CD4-positive, alpha-beta memory T cell (primary cell): ENCODE measurements at places on chromosomes 11 and 22. TPM values are rescaled to one million over a fixed set of nuclear protein-coding genes. Genes with fewer than 3 reads are reported as not detected.

DNA sequence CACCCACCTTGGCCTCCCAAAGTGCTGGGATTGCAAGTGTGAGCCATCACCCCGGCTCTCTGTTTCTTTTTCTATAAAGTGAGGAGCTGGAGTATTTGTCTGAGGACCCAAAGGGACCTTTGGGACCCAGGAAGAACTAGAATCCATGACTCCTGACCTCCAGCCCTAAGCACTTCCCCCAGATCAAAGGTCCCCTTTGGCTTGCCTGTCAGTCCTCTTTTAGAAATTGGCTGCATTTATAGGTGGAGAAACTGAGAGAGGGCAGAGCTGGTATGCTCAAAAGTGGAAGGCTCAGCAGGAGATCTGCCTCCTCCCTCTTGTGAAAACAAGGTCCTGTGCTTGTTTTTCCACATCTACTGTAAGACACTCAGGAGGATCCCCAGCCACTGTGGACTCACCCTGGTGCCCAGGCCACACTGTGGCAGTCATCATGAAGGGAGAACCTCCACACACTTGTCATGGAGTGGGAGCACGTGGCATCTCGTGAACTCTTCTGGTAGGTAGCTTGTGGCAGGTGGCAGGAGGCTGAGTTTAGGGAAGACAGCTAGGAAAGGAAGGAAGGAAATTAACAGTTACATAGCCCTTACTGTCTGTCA lies 12.4 kb upstream of the PLEKHA7 start:
- DNase-seq = no peak

- peak; percentile 53 for DNase-seq
These were observed 6.8 kb downstream of the NAA40 start for GRCh38 chr11:63945477-63946163.

DNA sequence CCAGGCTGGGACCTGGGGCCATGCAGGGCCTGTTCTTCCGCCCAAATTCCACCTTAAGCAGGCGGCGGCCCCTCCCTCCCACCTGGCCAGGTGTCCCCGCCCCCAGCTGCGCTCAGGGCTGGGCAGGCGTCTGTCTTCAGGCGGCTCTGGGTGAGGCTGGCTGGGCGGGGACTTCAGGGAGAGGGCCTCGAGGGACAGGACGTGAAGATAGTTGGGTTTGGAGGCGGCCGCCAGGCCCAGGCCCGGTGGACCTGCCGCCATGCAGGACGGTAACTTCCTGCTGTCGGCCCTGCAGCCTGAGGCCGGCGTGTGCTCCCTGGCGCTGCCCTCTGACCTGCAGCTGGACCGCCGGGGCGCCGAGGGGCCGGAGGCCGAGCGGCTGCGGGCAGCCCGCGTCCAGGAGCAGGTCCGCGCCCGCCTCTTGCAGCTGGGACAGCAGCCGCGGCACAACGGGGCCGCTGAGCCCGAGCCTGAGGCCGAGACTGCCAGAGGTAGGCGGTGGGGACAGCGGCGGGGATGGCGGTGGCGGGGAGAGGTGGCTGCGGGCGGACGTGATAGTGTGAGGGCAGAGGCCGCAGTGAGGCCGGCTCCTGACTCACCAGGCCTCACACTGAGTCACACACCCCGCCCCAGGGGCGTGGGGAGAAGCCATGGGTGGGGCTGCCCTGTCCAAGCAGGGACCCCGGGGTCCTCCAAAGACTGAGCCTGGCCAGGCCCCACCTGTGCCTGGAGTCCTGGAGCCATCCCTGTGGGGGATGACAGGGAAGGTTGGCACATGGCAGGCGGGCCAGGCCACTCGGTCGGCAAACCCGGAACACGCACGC lies at the start of gene PKP3:
TSS of gene PKP3 (plus strand) at position 176 of the 824 bp plus-strand sequence. CDS start at position 260, 84 bp downstream.
- no peak for DNase-seq

- peak; percentile 61 for DNase-seq
These were observed 53.8 kb downstream of the ST14 start for GRCh38 chr11:130213143-130213978.

Gene SERPING1
- not detected for total RNA-seq

GRCh38 chr11:44957040-44957515 lies 6.4 kb upstream of the TP53I11 start:
- DNase-seq = no peak

DNA sequence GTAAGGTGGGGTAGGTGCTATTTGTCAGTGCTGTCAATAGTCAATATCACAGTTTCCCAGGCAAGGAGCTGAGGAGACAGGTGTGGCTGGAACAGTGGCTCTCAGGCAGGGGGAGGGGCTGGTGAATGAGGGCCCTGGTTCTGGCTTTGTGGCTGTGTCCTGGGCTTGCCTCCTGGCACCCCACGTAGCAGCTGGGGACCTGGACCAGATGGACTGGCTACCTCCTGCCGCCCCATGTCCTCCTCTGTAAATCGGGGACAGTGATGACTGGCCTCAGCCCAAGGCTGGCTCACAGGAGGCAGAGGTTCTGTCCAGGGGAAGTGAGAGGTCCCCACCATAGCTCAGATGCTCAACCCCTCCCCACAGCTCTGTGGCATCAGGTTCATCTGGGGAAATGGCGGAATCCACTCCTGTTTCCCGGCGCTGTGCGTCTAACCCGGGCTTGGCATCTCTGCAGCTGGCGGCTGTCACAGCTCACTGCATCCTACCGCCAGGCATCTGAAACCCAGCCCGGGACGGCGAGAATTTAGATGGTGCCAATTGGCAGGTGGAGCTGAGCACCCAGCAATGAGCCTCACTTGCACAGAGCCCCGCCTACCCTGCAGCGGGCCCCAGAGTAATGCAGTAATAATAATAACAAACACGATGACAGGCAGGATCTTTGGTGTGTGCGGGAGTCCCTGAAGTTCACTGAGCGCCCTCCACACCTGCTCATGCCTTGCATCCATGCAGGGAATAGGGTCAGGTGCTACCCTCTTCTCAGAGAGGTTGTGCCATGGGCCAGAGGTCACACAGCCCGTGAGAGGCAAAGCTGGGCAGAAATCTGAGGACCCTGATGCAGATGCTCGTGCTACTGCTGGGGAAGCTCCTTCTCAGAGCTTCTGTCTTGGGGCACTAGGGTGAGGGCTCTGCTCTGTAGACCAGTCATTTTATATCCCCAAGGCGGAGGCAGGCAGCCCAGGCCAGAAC lies 27.8 kb upstream of the SHISAL1 start:
- no peak for DNase-seq

Gene DEUP1
- not detected for total RNA-seq

Gene EFEMP2
- 6.0 TPM for total RNA-seq

GRCh38 chr11:112050721-112051120 lies 23.1 kb downstream of the PIH1D2 start:
- no peak for DNase-seq

Gene KAT5
- 93.5 TPM for total RNA-seq

GRCh38 chr11:12565406-12565805 lies 108.8 kb upstream of the TEAD1 start:
- no peak for DNase-seq

- DNase-seq = no peak
These were observed 4.0 kb upstream of the FCHSD2 start for GRCh38 chr11:73145986-73146575.

GRCh38 chr22:36918586-36919284 lies 5.3 kb downstream of the CSF2RB start:
- no peak for DNase-seq

- no peak for DNase-seq
These were observed 915 bp downstream of the FEZ1 start for GRCh38 chr11:125494974-125495725.

GRCh38 chr11:122556605-122557004 lies 98.9 kb upstream of the UBASH3B start:
- DNase-seq = peak; percentile 12

Gene B3GAT1
- 0.44 TPM for total RNA-seq

Gene HEPHL1
- not detected for total RNA-seq

DNA sequence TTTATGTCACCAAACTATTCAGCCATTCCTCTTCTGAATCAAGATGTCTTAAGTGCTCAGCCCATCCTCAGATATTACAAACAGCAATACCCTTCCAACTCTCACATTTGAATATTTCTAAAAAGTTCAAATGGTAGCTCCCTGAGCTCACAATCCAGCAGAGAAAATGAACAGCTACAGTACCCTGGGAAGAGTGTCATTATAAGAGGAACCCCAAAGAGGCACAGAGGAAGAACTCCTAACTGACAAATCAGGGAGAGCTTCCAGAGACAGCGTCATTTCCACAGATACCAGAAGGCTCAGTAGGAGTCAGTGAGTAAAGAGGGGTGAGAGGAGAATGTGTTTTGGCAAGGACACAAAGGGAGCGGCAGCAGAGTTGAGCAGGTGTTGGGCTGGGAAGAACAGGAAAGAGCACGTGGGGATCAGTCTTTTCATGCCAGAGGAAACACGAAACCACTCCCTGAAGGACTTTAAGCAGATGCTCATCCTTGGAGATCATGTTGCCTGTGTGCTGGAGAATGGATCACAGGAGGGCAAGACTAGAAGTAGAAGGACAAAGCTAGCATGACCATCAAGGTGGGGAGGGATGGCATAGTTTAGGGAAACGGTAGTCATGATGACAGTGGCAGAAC lies 4.3 kb downstream of the CLTCL1 start:
- DNase-seq = no peak

GRCh38 chr11:116865696-116866095 lies 28.3 kb upstream of the APOA1 start:
- no peak for DNase-seq

- DNase-seq = no peak
These were observed 827 bp downstream of the PHF21B start for GRCh38 chr22:45008751-45009605.

GRCh38 chr22:19134874-19135273 lies 3.8 kb downstream of the TSSK2 start:
- DNase-seq = no peak

Gene SMC1B
- total RNA-seq = not detected

GRCh38 chr11:68328374-68329091 lies 16.1 kb downstream of the LRP5 start:
- DNase-seq = no peak

DNA sequence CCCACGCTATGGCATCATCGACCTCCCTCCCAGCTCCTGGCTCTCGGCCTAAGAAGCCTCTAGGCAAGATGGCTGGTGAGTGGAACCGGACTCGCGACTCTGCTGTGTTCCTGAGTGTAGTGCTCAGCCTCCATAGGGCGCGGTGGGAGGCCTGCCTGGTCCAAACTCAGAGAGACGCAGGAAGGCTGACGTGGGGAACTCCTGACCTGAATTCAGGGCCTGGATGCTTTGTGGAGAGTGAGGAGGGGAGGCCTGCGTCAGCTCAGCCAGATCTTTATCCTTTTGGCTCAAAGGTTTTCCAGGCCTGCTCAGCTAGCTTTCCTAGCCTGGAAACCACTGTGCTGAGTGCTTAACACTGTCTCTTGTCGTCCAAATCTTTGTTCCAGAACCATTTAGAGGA lies 8.0 kb downstream of the TIRAP start:
- DNase-seq = no peak

Gene UPK3A
- not detected for total RNA-seq

- no peak for DNase-seq
These were observed 39.7 kb upstream of the TH start for GRCh38 chr11:2211113-2211971.

DNA sequence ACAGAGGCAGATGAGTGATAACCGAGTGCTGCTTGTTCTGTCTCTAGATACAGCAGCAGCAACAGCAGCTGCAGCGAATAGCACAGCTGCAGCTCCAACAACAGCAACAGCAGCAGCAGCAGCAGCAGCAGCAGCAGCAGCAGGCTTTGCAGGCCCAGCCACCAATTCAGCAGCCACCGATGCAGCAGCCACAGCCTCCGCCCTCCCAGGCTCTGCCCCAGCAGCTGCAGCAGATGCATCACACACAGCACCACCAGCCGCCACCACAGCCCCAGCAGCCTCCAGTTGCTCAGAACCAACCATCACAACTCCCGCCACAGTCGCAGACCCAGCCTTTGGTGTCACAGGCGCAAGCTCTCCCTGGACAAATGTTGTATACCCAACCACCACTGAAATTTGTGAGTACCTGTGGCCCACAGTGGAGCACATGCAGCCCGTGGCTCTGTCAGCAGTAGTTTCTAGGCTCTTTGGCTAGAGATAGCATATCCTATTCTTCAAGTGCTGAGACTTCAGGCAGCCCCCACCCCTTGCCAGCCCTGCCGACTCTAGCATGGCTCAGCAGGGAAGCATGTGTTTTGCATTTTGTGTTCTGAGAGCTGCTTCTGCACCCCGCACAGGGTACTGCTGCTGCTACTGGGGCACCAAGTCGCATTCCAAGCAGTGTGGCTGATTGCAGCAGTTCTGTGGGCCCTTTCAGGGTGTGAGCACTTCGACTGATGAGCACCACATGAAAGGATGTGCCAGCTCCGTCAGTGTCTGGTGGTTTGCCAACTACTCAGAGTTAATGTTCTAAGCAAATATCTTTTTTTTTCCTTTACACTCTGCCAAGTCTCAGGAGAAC lies 59.2 kb downstream of the MED15 start:
- DNase-seq = peak; percentile 85

- DNase-seq = no peak
These were observed 35.1 kb downstream of the TTC17 start for GRCh38 chr11:43393765-43394355.

- no peak for DNase-seq
These were observed 400.2 kb downstream of the KCNA4 start for GRCh38 chr11:29616611-29617010.

DNA sequence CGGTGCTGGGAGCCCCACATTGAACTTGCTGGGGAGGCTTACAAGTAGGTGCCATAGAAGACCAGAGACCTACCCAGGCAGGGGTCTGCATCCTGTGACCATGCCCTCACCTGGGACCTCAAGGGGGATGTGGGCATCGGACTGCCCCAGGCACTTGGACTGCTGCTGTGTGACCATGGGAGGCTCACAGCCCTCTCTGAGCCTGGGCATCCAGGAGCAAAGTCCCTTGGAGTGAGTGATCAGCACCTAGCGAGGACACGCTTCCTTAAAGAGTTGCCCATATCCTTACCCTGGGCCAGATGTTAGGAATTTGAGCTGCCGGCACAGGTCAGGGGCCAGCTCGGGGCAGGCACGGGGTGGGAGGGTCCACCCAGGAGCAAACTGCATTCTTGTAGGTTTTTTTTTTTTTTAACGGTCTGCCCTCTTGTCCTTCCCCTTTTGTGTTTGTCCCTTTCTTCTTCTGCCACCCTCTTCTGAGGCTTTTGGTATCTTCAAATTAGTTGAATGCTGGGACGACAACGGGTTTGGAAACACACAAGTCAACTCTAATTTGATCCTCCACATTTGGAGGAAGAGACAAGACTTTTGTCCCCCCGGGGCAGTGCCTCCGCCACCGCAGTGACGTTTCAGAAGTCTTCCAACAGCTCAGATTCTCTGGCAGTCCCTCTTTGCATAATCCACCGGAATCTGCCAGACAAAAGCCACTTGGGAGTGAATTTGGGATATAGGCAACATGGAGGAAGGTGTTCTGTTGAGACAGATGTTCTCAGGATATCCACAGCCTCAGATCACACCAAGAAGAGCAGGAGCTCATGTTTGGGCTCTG lies 46.1 kb upstream of the LINC01488 start:
- DNase-seq = no peak

GRCh38 chr11:102237096-102237735 lies 80.1 kb upstream of the BIRC3 start:
- DNase-seq = no peak

- peak; percentile 53 for DNase-seq
These were observed 2.6 kb upstream of the HPX start for GRCh38 chr11:6443269-6444003.
